ENCODE measurements at places on chromosomes 4 and X.

GRCh38 chrX:40109288-40110008 lies 11.7 kb upstream of the BCOR start:
- DNase-seq = peak; percentile 55

DNA sequence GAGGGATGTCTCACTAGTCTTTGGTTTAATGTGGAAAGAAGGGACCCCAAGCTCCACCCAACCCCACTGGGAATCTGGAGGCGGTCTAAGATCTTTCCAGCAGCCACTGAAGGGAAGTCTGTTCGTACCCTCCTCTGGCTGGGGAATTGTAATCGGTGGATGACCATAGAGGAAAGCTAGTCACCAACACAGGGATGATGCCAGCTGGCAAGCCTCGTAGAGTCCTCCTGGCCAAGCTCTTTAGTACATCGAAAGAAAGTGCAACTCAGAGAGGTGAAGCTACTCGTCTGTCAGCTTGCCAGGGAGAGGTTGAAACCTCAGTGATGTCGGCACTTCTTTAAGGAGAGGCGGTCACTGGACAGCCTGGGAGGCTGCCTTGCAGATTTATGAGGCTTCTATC lies 58.7 kb downstream of the MAMLD1 start:
- no peak for DNase-seq

DNA sequence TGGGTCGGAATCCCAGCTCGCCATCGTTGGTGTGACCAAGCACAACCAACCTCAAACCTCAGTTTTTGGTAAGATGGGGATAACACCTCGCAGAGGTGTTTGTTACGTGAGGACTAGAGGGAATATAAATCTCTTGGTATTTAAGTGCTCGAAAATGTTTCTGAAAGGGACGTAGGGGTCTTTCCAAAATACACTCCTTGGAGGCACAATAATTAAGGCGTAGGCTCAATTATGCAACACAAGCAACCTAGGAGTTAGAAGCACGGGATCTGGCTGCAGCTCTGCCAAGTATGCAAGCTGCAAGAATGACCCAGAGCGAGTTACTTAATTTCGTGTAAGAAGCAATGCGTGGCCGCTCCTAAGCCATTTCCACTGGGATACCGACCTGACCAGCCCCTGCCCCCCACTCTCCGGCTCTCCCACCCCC lies 552 bp downstream of the ADH5 start:
- peak; percentile 37 for DNase-seq

DNA sequence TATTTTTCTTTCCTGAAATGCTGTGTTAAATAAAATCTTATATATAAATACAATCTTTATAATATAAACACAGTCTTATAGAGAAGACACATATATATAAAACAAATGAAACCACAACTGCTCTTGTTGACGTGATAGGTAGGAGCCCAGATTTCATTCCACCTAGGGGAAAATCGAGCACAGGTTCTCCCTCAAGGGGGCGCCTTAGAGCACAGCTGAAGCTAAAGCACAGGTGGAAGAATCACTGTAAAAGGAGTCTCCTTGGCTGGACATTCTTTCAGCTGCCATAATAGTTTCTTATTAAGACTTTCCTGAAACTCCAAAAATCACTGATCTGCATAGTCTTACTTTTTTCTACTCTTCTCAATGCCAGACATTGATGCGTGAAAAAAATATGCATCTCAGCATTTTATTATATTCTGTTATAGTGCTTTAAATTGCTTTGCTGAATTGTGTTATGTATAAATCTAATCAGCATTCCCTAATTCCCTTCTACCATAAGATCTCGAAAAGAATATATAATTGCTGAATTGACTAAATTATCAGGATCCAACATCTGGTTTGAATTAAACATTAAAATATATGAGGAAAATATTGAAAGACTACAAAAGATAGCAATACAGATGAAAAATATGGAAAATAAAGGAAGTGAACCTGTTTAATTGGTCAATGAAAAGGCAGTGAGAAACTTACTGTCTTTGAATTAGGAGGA lies 25.5 kb upstream of the RXFP1 start:
- peak; percentile 68 for DNase-seq

GRCh38 chrX:154298312-154298711 lies 2.7 kb downstream of the TKTL1 start:
- DNase-seq = no peak

DNA sequence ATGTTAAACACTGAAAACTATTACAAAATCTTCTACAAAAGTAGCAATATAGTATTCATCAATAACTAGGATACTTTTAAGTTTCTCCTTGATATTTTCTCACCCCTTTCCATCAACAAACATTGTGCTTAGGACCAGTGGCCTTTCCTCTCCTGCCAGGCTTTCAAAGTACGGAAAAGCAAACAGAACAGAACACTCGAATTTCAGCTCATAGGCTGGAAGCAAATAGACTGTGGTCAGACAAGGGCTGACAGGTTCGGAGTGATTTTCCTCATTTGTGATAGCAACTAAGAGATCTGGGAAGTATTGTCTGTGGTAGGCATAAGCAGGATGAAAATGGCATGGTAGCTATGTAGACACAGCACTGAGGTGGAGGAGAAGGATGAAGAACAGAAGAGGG lies 68.6 kb upstream of the SORBS2 start:
- no peak for DNase-seq

GRCh38 chrX:16711893-16712547 lies 449 bp downstream of the CTPS2 start:
- DNase-seq = peak; percentile 22

DNA sequence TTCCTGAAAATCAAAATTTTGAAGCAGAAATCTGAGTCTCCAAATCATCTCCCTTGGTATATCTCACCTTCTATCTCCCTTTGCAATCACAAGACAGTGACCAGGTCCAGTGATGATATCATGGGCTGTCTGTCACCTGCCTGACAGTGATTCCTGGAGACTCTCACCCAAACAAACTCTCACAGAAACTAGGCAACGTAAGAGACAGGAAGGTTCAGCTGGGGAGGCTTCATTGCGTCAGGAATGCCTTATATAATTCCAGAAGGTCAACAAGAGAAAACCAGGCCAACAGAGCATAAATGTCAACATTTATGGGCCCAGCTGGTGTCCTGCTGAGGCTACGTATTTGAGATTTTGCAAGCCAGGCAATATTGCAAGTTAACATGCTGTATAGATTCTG lies 412.7 kb downstream of the KCNIP4 start:
- DNase-seq = no peak

- no peak for DNase-seq
These were observed 245.0 kb upstream of the GPR101 start for GRCh38 chrX:137278825-137279224.

- peak; percentile 80 for DNase-seq
These were observed 80.7 kb downstream of the GPRIN3 start for GRCh38 chr4:89226665-89227574.

- DNase-seq = no peak
These were observed 841 bp downstream of the MTNR1A start for GRCh38 chr4:186554539-186554913.

DNA sequence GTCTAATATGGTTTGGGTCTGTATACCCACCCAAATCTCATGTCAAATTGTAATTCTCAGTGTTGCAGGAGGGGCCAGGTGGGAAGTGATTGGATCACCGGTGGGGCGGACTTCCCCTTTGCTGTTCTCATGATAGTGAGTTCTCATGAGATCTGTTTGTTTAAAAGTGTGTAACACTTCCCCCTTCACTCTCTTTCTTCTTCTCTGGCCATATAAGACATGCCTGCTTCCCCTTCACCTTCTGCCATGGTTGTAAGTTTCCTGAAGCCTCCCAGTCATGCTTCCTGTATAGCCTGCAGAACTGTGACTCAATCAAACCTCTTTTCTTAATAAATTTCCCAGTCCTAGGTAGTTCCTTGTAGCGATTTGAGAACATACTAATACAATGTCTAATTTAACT lies 19.7 kb upstream of the SCRG1 start:
- DNase-seq = no peak

DNA sequence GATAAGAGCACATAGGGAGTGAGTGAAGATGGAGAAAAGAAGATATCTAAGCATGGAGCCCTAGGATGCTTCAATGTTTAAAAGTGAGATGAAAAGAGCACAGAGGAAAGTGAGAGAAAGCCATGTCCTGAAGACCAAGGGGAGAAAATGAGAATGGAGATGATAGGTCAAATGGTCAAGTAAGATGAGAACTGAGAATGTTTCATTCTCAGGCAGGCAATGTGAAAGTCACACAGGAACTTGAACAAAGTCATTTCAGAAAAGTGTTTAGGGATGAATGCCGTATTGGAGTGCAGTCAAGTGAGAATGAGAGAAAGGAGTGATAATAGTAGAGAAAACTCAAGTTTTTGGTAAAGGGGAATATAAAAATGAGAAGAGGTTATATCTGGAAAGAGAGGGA lies 148.7 kb upstream of the PTCHD1 start:
- no peak for DNase-seq

GRCh38 chr4:36997727-36998126 lies 246.8 kb upstream of the NWD2 start:
- no peak for DNase-seq

- DNase-seq = peak; percentile 74
These were observed 31.7 kb downstream of the COQ2 start for GRCh38 chr4:83252782-83253405.

DNA sequence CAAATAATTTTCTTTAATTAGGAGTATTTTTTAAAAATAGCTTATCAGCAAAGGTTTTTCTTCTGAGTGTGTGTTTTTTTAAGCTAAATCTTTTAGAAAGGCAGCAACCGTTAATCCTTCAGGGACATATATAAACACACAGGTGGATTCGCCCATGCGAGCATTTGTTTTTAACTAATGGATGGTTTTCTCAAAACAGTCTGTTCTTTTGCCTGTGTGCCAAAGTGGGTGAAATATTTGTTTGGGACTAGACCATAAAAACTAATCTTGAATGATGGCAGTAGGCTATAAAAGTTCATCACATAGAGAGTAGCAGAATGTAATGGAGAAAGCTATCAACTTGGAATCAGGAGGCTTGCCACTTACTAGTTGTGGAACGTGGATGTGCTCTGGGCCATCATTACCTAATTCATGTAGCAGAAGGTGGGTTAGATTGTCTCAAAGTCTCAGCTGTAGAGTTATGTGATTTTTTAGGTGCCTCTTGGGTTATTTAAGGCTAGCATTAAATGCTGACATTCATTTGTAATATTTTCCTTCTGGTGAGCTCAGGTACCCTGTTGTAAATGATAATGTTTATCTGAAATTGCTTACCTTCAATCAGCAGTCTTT lies 7.4 kb upstream of the TAPT1 start:
- DNase-seq = no peak

DNA sequence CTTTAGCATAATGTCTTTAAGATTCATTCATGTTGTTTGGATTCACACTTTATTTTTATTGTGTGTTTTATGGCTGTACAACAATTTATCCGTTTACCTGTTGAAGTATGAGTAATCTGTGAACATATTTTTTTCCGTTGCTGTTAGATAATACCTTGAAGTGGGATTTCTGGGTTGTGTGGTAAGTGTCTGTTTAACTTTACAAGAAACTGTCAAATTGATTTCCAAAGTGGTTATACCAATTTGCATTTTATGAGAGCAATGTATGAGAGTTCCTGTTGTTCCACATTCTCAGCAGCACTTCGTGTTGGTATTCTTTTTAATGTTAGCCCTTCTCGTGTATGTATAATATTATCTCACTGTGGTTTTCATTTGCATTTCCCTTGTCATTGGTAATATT lies 53.6 kb downstream of the USP53 start:
- DNase-seq = no peak

DNA sequence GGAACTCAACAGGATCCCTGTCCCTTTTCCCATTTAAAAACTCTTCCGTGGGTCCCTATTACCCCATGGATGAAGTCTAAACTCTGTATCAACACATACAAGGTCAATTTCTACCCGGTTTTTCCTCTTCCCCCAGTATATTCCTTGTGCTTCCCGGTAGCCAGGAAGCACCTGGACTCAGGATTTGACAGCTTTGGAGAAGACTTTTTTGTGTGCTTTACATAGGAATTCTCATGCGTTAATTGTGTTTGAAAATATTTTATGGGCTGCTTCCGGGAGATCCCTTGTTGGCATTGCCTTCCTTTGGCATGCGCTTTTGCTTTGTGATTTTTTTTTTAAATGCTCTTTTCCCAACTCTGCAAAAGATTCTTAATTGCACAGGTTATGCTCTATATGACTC lies 7.2 kb downstream of the SMS start:
- DNase-seq = no peak

DNA sequence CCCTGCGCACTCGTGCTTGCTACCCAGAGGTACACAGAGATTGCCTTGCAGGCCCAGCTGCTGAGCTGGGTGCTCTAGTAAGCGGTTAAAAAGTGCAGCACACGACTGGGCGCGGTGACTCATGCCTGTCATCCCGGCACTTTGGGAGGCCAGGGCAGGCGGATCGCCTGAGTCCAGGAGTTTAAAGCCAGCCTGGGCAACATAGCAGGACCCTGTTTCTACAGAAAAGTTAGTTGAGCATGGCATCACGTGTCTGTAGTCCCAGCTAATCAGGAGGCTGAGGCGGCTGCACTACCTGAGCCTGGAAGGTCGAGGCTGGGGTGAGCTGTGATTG lies 5.5 kb downstream of the UVSSA start:
- no peak for DNase-seq

- no peak for DNase-seq
These were observed 42.5 kb downstream of the VGLL1 start for GRCh38 chrX:136574548-136574947.

GRCh38 chr4:90007494-90008167 lies 113.0 kb downstream of the MMRN1 start:
- no peak for DNase-seq

DNA sequence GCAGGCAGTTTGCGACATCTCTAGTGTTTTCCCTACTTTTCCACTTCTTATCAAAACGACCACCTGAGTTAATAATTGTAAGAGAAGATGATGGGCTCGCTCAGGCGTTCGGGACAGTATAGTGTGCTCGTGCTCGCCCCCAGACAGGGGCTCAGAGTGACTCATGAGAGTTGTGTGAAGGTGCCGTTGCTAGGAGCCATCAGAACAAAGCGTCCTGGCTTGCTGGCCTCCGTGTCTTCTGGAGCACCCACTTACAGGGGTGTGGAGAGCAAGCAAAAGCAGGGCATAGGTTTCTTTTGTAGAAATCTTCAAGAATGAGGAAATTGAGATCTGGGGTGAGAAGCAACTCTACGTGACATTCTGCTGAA lies 73.0 kb upstream of the ADGRG2 start:
- DNase-seq = no peak

- no peak for DNase-seq
These were observed 2.0 kb upstream of the NUDT9 start for GRCh38 chr4:87420276-87420830.

DNA sequence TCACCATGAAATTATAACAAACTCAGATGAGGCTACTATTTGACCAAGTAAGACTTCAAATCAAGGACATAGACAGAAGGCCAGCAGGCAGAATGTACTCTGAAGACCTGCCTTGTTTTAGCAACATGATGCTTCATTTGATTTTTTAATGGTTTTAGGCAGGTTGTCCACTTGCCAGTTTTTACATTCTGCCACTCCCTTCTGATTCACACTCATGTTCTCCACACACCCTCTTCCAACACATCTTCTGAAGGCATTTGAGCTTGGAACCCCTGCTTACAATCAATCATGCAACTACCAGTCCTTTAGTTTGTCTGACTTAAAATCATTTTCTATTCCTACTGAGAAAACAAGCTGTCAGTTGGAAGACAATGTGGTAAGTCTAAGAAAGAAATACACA lies 114.9 kb upstream of the SMIM31 start:
- DNase-seq = no peak

Data from stimulated activated CD8-positive, alpha-beta memory T cell treated with anti-CD3 and anti-CD28 coated beads, Interleukin-4, amount 100 ng/mL, for 48 hours (primary cell).